ENCODE measurements at places on chromosomes 16 and 17. TPM values are rescaled to one million over a fixed set of nuclear protein-coding genes. Genes with fewer than 3 reads are reported as not detected.

The CHD9 gene
- total RNA-seq = 38.9 TPM

The CHCT1 gene
- not detected for total RNA-seq

The HIGD1B gene
- 18.3 TPM for total RNA-seq

The GPR179 gene
- 0.05 TPM for total RNA-seq

The MARCHF10 gene
- total RNA-seq = not detected

The NPIPA7 gene
- 3.2 TPM for total RNA-seq

The WNT9B gene
- total RNA-seq = 0.85 TPM

The CD19 gene
- not detected for total RNA-seq

The HYDIN gene
- total RNA-seq = 1.6 TPM

The KCNJ18 gene
- not detected for total RNA-seq

The CNTROB gene
- 8.7 TPM for total RNA-seq

The RAI1 gene
- total RNA-seq = 22.5 TPM

The FMNL1 gene
- total RNA-seq = 8.7 TPM

The KRT31 gene
- not detected for total RNA-seq

The TAT gene
- not detected for total RNA-seq

The TBC1D3C gene
- total RNA-seq = not detected

DNA sequence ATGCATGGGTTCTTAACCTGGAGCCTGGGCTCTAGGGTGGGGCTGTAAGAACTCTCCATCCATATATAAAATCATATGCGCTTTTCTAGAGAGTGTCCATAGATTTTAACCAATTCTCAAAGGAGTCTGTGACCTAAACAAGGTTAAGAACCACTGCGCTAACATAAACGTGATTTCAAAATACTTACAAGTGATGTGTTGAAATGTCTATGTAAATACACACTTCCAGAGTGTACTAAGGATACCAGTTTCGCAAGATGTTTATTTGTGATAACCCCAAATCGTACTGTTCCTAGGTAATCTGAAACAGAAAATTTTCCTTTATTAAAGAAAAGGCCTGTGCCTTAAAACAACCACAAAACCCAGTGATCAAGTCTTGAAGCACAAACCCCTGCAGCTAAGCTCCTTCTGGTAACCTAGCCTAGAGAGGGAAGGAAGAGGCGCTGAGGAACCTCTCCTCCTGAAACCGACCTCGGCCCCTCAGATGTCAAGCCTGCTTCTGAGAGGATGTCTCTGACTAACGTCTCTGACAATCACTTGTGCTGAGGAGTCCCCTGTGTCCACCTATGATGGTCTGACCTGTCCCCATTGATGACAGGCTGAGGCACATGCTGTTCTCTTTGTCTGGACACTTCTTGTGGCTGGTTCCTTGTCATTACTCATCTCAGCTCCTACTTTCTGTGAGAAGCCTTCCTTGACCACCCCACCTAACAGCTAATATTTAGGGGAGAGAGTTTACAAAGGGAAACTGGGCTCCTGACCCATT is 32.2 kb downstream of the SNN start:
- DNase-seq = no peak

DNA sequence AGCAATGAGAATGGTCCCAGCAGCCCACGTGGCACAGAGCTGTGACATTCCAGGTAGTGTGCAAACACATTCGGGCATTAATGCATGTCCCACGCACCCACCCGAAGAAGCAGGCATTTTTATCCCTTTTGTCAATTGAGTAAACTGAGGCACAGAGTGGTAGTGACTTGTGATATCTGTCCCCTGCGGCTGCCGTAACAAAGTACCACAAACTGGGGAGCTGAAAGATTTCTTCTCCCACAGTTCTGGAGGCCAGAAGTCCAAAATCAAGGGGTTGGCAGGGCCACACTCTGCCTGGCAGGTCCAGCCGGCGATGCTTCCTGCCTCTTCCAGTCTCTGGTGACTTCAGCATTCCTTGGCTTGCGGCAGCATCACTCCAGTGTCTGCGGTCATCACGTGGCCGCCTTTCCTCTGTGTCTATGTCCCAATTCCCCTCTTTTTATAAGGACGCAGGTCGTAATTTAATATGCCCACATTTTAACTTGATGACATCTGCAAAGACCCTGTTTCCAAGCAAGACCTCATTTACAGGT is 221.9 kb upstream of the GSE1 start:
- no peak for DNase-seq

GRCh38 chr17:298791-299450 is 53.7 kb downstream of the RPH3AL start:
- DNase-seq = peak; percentile 75

DNA sequence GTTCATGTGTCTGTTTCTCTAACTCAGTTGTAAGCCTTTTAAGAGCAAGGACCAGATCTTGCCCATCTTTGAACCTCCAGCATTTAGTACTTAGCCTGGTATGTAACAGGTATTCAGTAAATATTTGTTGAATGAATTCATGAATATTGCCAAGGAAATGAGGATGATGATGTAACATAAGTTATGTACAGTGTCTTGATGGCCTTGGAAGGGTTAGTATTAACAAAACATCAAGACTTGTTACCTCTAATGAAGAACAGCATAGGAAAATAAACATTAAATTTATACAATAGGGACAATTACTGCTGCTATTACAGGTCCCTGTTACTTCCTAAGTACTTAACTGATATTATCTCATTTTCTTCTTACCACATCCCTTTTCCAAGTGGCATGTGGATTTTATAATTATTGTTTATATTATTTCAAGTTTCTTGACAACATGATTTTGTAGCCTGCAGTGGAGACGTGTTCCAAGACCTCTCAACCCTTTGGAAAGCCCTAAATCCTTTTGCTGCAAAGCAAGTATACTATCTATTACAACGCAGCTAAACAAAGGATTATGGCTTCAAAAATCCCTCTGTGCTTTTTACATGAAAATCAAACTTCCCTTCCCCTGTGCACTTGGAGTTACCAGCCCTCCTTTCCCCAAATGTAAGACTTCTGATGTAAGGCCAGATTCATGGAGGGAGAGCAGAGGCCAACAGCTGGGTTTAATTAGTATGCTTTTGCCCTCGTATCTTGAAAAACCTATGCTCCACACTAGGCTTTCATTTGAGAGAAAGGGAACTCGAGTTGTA is 77.4 kb upstream of the SMIM36 start:
- no peak for DNase-seq

- no peak for DNase-seq
These were observed 47.0 kb downstream of the MARVELD3 start for GRCh38 chr16:71672803-71673581.

DNA sequence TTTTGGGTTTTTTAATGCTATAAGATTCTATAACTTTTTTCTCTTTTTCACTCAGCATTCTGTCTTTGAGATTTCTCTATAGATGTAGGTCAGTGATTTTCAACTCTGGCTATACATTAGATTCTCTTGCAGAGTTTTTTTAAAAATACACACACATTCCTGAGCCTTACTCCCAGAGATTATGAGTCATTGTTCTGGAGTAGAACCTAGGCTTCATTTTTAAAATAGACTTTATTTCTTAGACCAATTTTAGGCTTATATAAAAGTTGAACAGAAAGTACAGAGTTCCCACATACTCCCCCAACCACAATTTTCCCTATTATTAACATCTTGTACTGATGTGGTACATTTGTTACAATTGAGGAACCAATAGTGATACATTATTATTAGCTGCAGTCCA is 63.3 kb downstream of the CYB561 start:
- no peak for DNase-seq

DNA sequence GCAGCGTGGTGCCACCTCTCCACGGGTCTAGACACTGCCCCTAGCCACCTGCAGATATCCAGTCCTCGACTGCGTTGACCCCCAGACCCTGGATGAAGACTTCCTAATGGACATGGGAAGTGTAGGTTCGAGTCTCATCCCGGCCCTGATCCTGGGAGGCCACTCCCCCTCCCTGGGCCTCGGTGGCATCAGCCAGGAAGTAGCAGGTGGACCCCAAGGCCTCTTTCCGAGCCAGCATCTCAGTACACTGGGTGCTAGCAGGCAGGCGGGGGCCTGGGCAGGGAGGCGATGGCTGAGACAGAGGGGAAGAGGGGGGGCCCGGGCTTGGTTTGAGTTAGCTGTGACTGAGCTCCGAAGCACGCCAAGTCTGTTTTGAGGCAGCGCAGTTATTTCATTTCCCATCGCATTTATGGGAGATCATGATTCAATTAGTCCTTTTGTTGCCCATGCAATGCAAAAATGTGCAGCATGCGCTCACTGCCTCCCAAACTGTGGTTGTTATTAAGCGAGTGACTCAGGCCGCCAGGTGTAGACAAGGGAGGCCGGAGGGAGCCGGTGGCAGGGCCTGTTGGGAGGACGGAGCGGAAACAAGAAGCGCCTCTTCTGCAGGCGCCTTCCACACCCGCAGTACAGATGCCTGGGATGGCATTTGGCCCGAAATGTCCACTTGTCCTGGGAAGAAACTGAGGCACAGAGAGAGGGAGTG is 25.3 kb upstream of the ZNF469 start:
- peak; percentile 5 for DNase-seq

- DNase-seq = no peak
These were observed 48.1 kb downstream of the XPO6 start for GRCh38 chr16:28163699-28164098.

GRCh38 chr16:980595-980854 is 1.0 kb upstream of the SOX8 start:
- DNase-seq = no peak

GRCh38 chr17:47240806-47241205 is 12.8 kb upstream of the ITGB3 start:
- no peak for DNase-seq

DNA sequence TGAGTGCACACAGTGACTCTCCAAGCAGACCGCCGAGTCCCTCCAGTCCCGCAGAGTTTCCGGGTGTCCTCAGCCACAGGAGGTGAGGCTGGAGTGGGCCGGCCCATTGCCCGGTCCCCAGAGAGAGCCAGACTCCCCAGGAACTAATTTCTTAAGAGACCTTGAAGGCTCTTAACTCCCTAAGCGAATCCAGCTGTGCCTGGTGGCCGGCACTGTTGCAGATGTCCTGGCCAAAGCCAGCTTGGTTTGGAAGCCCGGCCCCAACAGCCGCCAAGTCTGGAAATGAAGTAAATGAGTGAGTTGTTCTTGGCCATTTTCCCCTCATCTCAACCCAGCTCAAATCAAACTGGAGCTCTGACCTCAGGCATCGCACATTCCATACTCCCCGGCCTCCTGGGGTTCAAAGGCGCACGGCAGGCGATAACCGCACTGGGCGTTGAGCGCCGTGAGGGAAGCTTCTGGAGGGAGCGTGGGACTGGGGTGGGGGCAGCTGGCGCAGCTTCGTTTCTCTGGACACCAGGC is 42.0 kb downstream of the CMIP start:
- peak; percentile 54 for DNase-seq

- DNase-seq = no peak
These were observed 2.3 kb downstream of the SHISA9 start for GRCh38 chr16:12903407-12904328.

DNA sequence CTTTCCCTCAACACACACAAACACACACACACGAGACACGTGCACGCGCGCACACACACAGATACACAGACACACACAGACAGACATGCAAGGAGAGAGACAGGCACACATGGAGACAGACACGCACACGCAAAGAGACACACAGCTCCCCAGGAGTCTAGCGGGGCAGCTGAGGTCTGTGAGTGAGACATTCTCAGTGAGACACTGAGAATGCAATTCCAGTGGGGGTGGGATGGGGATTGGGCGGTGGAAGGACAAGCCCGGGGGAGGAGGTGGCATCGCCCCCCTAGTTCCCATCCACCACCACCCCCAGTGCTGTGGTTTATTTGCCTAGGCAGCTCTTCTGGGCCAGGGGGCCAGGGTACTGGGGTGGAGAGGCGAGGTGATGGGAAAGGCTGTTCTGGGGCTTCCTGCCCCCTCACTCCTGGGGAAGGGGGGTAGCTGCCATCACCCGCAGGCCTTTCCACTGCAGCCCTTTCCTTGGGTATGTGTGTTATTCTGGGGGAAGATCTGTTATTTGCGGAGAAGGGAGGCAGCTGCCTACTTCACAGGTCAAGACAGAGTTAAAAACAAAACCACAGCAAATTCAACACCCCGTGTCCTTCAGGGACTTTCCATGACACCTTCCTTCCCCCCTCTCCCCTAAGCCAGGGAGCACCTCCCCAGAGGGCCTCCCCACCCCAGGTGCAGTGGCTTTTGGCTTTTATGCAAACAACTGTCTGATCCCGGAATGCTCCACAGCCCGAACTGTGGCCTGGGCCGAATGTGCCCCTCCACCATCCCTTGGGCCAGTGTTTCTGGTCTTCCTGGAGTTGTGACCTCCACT is 18.0 kb downstream of the GRB7 start:
- no peak for DNase-seq

GRCh38 chr17:11330826-11331225 is 89.8 kb downstream of the SHISA6 start:
- DNase-seq = peak; percentile 18

- no peak for DNase-seq
These were observed 7.3 kb downstream of the SYCE1L start for GRCh38 chr16:77206533-77206932.

DNA sequence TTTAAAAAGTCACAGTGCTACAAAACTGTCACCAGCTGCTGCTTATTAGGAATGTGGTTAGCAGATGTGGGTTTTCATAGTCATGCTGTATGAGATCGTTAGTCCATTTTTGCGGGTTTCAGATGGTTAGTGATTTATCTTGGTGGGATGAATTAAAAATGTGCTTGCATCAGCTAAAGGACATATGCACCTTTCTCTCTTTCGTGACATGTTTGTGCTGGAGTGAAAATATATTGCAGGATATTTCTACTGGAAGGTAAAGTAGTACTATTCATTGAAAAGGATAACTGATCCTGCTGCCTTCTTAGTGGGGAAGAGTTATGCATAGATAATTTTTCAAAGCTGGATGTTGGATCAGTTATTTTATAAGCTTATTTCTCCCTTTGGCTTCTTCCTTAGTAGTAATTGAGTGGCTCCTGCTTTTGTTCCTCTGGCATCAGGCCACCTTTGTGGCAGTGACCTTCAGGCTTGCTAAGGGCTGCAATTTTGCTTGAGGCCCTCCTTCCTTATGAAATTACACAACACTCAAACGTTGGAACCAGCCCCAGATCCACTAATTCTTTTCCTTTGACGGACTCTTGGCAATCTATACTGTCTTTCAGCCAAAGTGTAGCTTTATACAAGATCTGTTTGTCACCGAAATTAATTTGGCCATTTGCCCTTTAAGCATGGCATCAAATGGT is 7.5 kb upstream of the SNTB2 start:
- peak; percentile 68 for DNase-seq

GRCh38 chr16:23145186-23145585 is 4.1 kb downstream of the USP31 start:
- DNase-seq = no peak

GRCh38 chr17:39677542-39678339 is 9.5 kb downstream of the PNMT start:
- peak; percentile 66 for DNase-seq

Data from left ventricle myocardium inferior (tissue), 1 donor.